Activated CD8-positive, alpha-beta memory T cell treated with anti-CD3 and anti-CD28 coated beads for 36 hours (primary cell): ENCODE measurements at places on chromosomes 6 and 20. TPM values are rescaled to one million over a fixed set of nuclear protein-coding genes. Genes with fewer than 3 reads are reported as not detected.

PRR18 gene
- 0.10 TPM for total RNA-seq

FAM217A gene
- total RNA-seq, result not detected

MCUR1 gene
- total RNA-seq, result 54.7 TPM

ECT2L gene
- total RNA-seq, result not detected

CFB gene
- not detected for total RNA-seq

QKI gene
- 65.7 TPM for total RNA-seq

TTBK1 gene
- total RNA-seq, result 0.67 TPM

C20orf204 gene
- total RNA-seq, result 2.6 TPM

WFDC11 gene
- not detected for total RNA-seq

ADGB gene
- total RNA-seq, result 0.32 TPM

PNPLA1 gene
- total RNA-seq, result not detected

BEND6 gene
- not detected for total RNA-seq

RNF39 gene
- not detected for total RNA-seq

COL21A1 gene
- not detected for total RNA-seq

TGM3 gene
- total RNA-seq, result not detected

LY6G6D gene
- not detected for total RNA-seq

CENPW gene
- total RNA-seq, result 61.1 TPM

SLC17A2 gene
- total RNA-seq, result not detected

SPATS1 gene
- not detected for total RNA-seq

IMPG1 gene
- total RNA-seq, result not detected

CDYL gene
- 35.6 TPM for total RNA-seq

PHACTR3 gene
- total RNA-seq, result not detected
